ENCODE measurements at places on chromosomes 2 and 18.

- no peak for DNase-seq
These were observed 184.3 kb downstream of the UBE2E3 start for GRCh38 chr2:181164699-181165098.

- no peak for DNase-seq
These were observed at the start of gene PRLH for GRCh38 chr2:237566401-237567235. PRLH (plus strand) TSS chr2:237566574; CDS start chr2:237566574, 0 bp downstream.

DNA sequence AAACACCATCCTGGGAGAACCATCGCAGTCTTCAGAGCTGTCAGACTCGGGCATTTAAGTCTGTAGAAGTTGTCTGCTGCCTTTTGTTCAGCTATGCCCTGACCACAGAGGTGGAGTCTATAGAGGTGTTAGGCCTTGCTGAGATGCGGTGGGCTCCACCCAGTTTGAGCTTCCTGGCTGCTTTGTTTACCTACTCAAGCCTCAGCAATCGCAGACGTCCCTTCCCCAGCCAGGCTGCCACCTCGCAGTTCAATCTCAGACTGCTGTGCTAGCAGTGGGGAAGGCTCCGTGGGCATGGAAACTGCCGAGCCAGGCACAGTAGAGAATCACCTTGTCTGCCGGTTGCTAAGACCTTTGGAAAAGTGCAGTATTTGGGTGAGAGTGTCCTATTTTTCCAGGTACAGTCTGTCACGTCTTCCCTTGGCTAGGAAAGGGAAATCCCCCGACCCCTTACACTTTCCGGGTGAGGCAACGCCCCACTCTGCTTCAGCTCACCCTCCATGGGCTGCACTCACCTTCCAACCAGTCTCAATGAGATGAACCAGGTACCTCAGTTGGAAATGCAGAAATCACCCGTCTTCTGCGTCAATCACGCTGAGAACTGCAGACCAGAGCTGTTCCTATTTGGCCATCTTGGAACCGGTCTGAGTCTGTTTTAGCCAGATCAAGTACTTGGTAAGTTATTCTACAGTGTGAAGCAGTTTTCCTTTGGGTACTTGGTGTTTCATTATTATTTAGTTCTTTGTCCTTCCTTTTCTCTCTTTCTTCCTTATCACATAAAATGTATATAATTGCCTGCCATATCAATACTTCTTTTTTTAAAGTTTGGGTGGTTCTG, 71.5 kb downstream of the CDC42EP3 start:
- DNase-seq = peak; percentile 41

- no peak for DNase-seq
These were observed 18.5 kb downstream of the COBLL1 start for GRCh38 chr2:164823126-164823525.

DNA sequence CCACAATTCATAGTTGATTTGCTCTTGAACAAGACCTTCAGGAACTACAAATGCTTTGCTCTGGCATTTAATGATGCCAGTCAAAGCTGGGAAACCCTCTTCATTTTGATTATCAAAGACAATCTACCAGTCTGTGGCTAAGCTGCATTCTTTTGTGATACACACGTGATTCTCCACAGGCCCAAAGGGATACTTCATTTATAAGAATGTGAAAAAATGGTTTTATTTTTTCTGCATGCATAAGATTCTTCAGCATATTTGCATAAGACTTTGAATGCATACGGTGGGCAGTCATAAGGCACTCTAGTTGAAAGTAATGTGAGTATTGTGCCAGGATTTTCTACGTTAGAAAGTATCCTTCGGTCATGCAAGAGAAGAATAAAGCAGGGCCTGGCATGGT, 33.0 kb upstream of the ARL5A start:
- no peak for DNase-seq

- DNase-seq = no peak
These were observed 174.2 kb downstream of the LOXHD1 start for GRCh38 chr18:46482831-46483230.

DNA sequence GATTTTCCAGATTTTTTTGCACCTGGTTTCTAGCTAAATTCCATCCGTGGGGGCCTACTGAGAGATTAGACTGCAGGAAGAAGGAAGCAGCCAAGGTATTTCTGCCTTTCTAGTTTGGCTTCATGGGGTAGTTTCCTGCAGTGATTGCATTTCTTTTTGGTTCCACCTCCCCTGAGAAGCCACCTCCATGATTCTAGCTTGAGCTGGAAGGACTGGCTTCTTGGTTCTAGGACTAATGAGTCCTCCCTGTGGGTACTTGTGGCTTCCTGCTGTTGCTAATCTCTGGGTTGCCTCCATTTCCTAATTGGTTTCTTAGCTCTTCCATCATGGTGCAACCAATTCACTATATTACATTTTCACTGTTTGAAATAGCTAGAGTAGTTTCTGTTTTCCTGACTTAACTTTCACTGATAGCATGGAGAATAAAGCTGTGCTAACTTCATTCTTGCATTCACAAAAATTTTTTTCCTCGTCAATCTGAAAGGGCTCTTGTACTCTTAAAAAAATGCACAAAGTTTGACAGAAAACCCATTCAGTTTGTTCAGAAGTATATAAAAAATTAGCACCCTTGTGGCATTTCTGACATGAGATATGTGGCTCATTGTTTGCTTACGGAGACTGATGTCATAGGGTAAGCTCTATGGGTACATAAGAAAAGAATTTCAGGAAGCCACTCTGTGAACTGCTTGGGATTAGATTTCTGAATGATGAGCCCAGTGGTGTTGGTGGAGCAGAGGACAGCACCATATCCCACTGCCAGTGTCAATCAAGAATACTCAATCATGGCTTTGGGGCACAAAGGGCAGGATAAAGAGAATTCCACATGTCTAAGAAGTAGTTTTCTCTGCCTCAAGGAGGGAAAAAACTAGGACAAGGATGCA, 242.8 kb upstream of the RBMS1 start:
- DNase-seq = no peak

- DNase-seq = no peak
These were observed 233.0 kb downstream of the NEDD4L start for GRCh38 chr18:58276789-58277739.

DNA sequence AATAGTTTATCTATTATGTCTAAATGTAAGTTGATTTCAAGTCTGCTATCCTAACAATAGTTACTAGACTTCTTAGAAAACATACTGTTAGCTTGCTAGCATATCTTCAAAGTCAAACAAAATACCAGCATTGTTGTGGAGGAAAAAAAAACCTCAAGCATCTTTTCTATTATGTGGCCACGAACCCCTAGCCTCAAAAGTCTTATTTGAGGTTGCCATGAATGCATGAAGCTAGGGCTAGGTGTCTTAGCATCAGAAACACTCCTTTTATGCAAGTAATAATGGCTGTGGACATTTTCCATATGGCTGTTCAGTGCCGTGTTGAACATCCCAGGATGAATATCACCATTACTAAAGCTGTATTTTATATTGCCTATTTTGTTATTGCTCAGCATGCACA, 86.6 kb upstream of the OTX1 start:
- DNase-seq = no peak

- DNase-seq = no peak
These were observed 2.1 kb upstream of the PUM2 start for GRCh38 chr2:20352581-20353216.

DNA sequence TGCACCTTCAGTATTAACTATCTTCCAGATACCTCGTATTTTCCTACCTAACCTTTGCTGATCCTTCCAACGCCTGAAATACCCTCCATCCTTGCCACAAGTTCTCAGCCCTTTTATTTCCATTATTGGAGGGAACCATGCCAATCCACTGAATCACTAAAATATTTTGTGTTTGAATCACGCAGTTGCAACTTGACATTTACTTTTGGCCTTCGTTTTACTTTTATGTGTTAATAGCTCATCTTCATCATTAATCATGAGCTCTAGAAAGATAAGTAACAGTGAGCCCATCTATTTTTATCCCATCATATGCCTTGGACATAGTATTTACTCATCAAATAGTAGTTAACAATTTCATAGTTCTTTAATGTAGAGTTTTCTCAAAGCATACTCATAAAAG, 463.2 kb downstream of the THSD7B start:
- DNase-seq = no peak

DNA sequence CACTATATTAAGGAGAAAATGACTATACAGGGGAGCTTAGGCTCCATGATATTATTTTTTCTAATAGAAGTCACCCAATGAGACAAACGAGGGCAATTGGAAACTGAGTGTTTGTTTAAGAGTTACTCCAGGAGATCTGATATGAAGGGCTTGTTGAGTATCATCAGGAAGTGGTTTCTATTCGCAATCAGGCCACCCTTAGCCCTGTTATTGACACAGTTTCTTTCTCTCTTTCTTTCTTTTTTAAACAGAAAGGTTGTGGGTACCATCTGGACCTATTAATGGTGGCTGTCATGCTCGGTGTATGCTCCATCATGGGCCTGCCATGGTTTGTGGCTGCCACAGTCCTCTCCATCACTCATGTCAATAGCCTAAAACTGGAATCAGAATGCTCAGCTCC, 117.3 kb downstream of the DPP4 start:
- DNase-seq = no peak
